ENCODE measurements at places on chromosomes 7 and 10.

DNA sequence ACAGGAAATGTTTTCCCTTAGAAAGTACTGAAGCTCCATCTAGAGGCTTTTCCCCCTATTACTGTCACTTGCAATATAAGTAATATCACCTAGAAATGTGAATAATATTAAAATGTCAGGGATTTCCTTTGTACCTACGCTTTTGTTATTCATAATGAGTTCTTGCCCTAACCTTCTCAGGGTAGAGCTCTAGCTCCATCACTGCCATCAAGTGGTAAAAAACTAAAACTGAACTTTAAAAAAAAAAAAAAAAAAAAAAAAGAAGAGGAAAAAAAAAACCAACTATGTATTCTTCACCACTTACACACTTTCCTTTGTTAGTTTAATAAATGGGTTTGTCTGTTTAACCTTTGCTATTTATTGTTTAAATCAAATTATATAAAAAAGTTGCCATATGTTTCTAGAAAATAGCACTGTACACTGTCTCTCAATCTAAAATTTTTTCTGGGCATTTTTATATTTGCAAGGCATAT, 49.9 kb downstream of the DNAJC1 start:
- DNase-seq, result no peak

- no peak for DNase-seq
Measured at GRCh38 chr7:52917982-52918578, 117.4 kb upstream of the POM121L12 start.

GRCh38 chr7:134552105-134552504, 3.2 kb downstream of the AKR1B15 start:
- DNase-seq, result no peak

- DNase-seq, result no peak
Measured at GRCh38 chr7:143407287-143408251, 1.1 kb downstream of the EPHA1 start.

DNA sequence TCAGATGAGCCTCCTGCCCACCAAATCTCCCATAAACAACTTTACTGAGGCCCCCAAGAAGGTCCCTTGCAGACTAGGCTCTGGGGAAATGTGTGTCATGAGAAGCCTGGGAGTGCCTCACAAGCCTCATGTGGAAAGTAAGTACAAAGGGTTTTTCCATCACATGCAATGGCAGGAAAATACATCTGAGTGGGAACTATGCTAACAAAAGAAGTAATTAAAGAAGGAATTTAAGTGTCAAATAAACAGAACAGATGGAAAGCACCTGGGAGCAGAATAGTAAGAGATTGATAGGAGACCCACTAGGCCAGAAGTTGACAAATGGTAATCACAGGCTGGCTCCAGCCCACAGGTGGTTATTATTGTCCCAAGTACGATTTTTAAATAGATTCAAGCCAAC, 20.5 kb downstream of the GSAP start:
- no peak for DNase-seq
